ENCODE measurements at places on chromosomes 13 and 19.

DNA sequence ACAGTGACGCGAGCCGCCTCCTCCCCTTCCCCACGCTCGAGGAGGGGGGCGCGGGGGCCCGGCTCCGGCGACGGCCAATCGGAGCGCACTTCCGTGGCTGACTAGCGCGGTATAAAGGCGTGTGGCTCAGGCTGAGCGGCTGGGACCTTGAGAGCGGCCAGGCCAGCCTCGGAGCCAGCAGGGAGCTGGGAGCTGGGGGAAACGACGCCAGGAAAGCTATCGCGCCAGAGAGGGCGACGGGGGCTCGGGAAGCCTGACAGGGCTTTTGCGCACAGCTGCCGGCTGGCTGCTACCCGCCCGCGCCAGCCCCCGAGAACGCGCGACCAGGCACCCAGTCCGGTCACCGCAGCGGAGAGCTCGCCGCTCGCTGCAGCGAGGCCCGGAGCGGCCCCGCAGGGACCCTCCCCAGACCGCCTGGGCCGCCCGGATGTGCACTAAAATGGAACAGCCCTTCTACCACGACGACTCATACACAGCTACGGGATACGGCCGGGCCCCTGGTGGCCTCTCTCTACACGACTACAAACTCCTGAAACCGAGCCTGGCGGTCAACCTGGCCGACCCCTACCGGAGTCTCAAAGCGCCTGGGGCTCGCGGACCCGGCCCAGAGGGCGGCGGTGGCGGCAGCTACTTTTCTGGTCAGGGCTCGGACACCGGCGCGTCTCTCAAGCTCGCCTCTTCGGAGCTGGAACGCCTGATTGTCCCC, at the start of gene JUNB:
Gene JUNB (plus strand): TSS at position 142 of the 706 bp plus-strand sequence. CDS start 286 bp downstream, at position 428.
- peak; percentile 96 for DNase-seq

DNA sequence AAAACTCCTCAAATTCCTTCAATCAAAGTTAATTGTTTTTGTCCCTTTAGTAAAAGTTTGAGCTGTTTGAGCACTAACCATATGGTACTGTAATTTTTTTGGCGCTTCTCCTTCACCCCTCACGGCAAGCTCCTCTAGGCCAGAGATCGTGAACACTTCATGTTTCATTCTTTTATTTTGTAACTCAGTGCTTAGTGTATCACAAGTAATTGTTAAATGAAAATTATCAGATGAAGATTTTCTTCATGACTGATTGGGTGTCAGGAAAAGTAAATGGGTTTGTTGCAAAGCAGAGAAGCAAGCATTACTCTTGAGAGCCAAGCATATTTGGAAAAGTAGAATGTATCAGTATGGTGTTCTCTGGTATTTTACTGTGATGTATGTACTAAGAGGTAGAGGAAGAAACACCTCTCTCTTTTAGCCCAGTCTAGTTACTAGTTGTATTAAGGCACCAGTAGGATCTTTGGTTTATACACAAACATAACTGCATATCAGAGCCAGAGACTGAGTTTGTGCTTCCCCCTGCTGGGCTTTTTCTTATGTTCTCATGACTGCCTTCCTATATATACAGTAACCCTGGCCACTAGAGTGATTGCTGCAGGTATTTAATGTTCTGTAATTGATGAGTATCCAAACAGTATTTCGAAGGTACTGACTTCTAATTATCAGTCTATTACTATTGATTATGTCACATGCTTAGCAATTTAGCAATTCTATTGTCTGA, 202.3 kb upstream of the KLHL1 start:
- DNase-seq, result peak; percentile 77

DNA sequence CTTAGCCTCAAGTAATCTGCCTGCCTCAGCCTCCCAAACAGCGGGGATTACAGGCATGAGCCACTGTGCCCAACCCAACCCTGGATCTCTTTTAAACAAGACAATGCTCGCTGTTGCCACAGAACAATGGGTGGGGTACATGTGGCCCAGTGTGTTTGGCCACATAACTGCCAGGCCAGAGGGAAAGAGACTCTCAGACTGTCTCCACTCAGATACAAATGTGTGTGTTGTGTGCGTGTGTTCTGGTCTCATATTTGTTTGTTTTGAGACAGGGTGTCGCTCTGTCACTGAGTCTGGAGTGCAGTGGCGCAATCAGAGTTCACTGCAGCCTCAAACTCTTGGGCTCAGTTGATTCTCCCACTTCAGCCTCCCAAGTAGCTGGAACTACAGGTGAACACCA, 25.8 kb downstream of the LDLR start:
- DNase-seq, result no peak

- DNase-seq, result peak; percentile 50
Measured at GRCh38 chr19:18762125-18763023, 28.7 kb downstream of the COMP start.

DNA sequence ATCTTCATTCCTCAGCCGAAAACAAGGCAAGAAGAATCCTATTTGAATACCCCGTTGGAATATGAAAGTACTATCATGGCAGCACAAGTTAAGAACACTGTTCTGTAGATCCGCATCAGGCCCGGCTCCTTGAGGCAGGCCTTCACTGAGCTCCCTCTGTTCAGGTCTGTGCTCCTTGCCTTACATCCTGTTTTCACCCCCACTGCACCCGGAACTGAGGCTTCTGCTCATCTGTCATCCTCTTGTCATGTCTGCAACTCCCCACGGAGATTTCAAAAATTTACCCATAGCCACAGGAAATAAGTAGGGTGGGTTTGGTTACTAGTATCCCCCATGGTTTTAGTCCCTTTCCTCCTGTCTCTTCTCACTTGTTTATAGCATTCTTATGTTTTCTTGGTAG, 861.9 kb downstream of the GPC5 start:
- no peak for DNase-seq

GRCh38 chr13:41465241-41465847, 8.0 kb downstream of the RGCC start:
- DNase-seq, result no peak

- DNase-seq, result no peak
Measured at GRCh38 chr13:43805681-43806128, 18.9 kb upstream of the ENOX1 start.

DNA sequence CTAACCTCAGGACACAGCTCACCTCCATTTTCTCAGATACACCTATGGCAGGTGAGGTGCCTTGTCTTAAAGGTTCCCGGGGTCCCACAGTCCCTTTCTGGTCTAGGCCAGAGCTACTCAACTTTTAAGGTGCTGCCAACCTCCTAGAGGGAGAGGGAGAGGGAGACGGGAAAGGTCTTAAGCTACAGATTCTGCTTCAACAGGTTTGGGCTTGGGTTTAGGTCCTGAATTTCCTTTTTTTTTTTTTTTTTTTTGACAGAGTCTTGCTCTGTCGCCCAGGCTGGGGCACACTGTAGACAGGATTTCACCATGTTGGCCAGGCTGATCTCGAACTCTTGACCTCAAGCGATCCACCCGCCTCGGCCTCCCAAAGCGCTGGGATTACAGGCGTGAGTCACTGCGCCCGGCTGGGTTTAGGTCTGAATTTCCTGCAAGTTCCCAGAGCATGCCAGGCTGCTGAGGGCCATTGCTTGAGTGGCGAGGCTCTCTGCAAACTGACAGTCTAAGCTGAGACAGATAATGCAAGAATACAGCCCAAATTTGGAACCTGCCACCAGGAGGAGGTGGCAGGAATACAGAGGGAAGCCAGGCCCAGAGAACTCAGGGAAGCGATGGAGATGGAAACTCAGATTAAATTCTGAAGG, 7.8 kb upstream of the SYCN start:
- DNase-seq, result no peak

GRCh38 chr19:37981785-37982475, 74.9 kb downstream of the SIPA1L3 start:
- DNase-seq, result peak; percentile 59

DNA sequence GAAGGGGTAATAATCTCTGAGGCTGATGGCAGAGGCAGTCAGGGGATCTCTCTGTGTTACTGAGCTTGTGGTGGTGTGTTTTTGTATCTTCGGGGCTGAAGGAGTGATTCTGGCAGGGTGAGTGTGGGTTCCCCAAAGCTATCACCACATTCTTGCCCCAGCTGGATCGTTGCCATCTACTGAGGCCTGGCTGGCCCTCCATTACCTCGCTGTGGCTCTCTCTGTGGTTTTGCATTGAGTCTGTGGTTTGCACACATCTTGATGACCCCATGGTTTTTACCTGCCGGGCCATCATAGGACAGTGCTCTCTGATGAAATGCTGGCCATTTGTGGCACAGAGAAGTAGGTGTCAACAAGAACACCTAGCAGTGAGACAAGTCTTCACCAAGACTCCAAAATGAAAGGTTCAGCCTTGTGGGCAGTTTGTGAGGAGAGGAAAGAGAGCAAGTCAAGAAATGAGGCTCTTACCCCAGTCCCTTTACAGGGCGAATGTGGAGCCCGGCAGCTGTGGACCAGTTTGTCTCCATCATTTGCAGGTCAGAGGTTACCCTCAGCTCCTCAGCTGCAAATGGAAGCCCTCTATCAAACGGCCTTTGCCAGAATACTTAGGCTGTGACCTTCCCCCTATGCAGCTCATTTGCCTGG, 69.0 kb upstream of the NPAS1 start:
- DNase-seq, result no peak

DNA sequence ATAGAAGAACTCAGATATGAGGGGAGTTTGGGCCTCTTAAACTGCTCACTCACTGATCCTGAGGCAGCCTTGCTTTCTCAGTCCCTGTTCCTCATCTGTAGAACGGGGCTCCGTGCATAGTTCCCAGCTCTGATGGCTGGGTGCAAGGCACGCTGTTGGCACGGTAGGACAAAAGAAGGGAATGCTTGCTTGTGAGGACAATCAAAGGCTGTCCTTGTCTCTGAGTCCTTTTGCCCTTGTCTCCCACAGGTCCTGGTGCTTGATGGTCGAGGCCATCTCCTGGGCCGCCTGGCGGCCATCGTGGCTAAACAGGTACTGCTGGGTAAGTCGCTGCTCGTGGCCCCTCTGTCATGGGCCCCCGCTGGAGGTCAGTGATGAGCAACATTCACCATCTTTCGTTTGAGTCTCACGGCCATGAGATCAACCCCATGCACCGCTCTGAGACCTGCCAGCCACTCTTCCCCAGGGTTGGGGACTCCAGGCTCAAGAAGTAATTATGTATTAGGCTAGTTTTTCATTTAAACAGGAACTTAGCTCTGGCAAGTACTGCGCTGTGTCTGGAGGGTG, 2.3 kb downstream of the RPL13A start:
- no peak for DNase-seq

DNA sequence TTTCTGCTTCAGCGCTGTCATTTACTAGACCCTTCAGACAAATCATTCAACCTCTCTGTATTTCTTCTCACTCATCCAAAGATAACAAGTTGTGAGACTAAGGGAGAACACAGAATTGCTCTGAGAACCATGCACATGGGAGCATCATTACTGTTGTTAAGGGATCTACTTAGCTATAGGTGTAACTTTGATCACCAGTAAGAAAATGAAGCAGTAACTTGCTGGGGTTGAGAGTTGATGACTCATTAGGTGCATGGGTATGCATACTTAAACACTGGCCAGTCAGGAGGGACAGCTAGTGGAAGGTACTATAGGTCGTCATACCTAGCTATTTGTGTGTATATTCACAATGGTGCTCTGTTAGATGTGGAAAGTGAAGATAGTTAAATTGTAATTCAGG, 61.5 kb downstream of the B3GLCT start:
- no peak for DNase-seq

- no peak for DNase-seq
Measured at GRCh38 chr13:96075953-96076543, 13.9 kb upstream of the HS6ST3 start.

GRCh38 chr13:76619631-76620030, 266.6 kb downstream of the KCTD12 start:
- no peak for DNase-seq

DNA sequence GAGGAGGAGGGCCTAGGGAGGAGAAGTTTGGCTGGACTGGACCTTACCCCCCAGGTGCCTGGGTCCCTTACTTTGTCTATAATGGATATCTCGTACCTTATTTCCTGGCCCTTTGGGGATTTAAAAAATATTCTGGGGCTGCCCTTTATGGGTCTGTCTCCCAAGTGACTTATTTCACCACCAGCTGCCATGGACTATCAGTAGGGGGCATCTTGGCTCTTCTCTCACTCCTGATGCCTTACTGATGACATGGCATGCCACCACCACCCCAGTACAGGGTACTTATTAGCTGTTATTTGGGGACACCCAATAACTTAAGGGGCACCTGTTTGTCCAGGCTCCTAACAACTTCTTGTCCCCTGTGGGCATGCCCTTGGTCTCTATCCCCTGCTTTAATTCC, 38.0 kb downstream of the NFIX start:
- DNase-seq, result no peak

GRCh38 chr13:40116008-40116407, 460.5 kb downstream of the COG6 start:
- DNase-seq, result no peak

- DNase-seq, result no peak
Measured at GRCh38 chr13:98299966-98300350, 122.9 kb upstream of the RNF113B start.

DNA sequence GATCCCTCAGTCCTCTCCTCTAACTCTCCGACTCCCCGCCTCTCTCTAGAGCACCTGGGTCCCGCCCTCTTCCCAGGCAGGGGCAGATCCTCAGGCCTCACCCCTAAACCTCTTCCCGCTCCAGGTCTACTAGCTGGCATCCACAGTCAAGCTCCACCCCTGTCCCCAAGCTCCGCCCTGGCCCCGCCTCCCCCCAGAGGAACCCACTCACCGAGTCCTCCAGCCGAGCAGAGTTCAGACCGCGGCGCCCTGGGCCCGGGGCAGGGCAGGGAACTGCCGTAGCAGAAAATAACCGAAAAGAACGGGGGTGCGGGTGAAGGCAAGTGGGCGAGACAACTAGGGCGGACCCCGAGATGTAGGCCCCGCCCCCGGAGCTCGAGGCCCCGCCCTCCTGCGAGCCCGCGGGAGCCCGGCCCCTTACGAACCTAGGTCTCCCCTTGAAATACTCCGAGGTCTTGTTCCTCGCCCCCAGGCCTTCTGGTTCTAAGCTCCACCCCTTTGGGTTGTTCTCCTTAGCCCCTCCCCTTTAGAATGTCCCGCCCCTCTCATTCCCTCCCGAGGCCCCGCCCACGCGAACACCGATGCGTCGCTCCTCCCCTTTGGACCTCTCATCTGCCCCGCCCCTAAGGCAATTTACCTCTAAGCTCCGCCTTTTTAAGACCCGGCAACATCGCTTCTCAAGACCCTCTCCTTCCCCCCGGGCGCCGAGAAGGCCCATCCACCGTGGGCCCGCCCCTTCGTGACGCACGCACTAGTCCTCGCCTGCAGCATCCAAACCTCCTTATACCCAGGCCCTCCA, at the start of gene GGN:
Gene GGN (minus strand): TSS at position 485 of the 799 bp plus-strand sequence. CDS start 773 bp downstream, outside the sequence.
- DNase-seq, result peak; percentile 96

DNA sequence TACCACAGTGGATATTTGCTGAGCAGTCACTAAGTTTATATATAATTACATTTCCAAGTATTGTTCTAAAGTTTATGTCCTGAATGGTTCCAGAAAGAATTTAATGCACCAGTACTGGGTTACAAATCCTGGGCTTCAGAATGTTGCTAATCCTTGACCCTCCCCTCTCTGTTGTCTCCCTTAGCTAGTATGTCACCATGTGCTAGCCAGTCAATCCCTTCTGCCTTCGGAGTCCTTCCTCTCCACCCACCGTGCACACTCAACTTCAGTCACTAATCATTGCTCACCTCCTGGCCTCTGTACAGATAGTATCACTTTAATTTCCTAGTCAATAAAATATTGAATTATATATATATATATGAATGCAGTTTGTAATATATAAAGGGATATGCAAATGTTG, 7.5 kb downstream of the FAM124A start:
- no peak for DNase-seq

All from T47D (cell line).